ENCODE measurements at places on chromosomes 5 and 9.

GRCh38 chr9:127520941-127521918, 69.9 kb downstream of the LRSAM1 start:
- no peak for DNase-seq

DNA sequence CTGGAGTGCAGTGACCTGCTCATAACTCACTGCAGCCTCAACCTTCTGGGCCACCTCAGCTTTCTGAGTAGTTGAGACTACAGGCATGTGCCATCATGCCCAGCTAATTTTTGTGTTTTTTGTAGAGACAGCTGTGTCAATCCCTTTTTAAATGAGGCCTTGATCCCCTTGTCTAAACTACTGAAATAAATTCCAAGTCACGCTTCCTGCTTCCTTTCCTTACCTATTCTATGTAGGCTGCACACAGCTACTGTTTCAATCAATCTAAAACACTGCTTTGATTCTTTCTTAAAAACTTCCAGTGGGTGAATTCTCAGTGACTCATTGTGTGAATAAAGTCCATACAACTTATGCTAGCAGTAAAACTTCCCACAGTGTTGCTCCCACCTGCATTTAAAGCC, 2.9 kb upstream of the C7 start:
- DNase-seq, result no peak

- DNase-seq, result no peak
Observed at GRCh38 chr5:57414857-57415256, 67.8 kb downstream of the ACTBL2 start.

- DNase-seq, result no peak
Observed at GRCh38 chr5:36200513-36200912, 41.2 kb downstream of the NADK2 start.

DNA sequence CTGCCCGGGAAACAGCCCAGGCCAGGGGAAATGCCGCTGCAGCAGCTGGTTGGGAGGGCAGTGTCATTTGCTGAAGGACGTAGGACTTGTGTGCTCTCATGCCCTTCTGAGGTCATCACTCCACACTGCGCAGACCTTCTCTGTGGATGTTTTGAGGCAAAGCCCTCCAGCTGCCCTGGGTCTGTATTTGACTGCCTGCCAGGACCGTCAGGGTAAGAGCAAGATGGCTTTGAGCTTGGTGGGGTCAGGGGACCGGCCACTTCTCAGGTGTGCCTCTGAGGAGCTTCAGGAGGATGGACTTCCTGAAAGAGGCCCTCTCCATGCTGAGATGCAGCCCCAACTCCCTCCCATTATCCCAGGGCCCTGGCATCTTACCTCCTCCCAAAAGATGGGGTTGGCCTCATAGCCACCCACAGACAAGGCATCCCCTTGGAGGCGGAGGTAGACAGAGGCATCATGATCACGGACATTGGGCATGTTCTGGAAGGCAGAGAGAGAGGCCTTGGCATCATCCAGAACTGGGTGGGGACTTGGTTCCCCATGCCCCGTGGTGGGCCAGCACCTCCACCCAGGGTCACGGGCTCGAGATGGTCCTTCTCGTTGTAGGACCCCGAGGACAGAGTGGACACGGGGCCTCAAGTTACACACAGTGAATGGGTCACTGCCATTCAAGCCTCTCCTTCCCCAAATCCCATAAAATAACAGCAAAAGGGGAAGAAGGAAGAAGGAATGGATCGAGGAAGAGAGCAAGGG, 19.4 kb downstream of the SARDH start:
- DNase-seq, result no peak

DNA sequence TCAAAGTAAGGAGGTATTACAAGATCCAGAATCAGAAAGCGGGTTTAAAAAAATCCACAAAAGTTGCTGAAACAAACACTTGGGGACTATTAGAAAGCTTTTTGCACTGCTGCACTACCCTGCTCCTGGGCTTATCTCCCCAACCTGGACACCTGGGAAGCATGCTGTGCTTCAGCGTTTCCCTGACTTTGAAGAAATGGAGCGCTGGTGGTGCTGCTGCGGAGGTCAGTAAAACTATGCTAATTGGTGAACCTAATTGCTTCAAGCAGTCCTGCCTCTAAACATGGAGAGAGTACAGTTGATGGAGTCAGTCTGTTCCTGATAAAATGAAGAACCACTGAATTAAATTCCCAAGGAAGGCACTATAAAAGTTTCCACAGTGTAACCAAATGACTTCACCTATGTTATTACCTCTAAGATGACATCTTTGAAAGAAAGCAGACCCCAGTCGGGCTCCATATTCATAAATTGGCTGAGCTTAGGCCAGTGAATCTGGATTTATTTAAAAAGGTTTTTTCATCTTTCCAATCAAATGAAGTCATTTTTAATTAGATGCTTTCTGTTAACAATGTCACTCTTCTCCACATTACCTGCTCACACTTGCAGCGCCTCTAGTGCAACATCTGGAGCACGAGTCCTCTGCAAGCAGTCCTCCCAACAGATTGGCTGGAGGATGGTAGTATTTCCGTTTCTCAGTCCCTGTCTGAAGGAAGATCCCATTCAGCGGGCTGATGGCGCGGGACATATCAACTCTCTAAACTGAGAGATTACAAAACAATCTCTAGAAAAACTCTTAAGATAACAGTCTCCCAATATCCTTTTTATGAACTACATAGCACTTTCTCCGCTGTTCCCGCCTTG, 11.5 kb downstream of the NR2F1-AS1 start:
- DNase-seq, result no peak

DNA sequence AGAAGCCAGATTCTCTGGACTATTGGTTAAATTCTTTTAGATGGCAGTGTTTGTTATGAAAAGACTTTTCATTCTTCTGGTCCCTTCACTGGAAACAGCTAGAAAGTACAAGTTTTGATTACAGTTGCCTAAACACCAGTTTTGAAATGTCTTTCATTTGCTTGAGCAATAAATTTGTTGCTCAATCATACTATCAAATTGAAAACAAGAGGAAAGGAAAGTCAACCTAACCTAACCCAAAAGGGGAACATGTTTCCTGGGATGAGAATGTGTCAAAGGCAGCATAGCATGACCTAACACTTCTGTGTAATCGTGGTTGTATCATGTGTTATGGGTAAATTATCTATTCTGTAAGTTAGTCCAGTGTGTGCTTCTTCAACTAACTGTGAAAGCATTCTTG, 213.2 kb downstream of the TMC1 start:
- DNase-seq, result no peak

DNA sequence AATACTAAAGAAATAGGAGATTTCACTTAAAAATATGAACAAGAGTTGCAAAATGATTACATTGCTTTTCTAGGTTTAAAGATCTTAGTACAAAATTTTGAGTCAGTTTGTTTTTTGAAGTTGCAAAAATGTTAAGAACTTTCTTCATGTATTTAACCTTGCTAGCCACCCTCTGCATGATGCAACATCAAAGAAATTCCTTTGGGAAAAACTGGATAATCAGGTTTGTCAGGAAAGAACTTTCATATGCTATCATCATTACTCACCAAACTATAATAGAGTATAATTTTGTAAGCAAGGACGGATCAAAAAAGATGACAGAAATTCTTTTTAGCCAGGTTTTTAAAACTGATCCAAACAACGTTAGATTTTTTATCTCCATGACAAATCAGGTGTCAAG, 116.9 kb upstream of the MRPS30 start:
- DNase-seq, result no peak

DNA sequence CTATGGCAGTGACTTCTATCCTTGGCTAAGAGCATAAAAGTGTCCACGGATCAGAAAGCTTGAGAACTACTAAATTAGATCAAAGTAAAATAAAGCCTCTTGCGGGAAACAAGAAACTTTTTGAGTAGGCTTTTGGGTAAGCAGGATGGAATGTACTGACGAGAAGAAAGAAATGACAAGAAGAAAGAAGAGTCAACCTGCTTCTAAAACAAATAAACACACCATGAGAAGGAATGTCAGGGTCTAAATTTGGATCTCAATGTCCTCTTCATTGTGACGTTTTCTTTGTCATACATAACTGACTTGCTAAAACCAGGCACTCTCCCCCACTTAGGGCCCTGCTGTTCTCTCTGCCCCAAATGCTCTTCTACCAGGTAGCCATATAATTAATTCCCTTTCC, 290.1 kb upstream of the PTGER4 start:
- no peak for DNase-seq

DNA sequence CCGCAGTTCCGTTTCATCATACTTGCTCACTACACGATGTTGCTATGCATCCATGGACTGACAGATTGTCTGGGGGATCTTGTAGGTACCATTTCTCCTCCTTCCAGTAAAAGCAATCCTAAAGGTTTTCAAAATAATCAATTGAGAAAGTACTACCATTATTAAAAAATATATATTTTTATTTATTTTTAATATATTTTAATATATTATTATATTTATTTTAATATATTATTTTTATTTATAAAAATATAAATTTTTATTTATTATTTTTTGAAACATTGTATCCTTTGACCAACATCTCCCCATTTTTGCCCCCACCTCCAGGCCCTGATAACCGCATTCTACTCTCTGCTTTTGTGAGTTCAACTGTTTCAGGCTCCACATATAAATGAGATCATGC, 237.6 kb upstream of the IRX4 start:
- no peak for DNase-seq

- no peak for DNase-seq
Observed at GRCh38 chr9:84521208-84521607, 148.3 kb upstream of the NTRK2 start.

DNA sequence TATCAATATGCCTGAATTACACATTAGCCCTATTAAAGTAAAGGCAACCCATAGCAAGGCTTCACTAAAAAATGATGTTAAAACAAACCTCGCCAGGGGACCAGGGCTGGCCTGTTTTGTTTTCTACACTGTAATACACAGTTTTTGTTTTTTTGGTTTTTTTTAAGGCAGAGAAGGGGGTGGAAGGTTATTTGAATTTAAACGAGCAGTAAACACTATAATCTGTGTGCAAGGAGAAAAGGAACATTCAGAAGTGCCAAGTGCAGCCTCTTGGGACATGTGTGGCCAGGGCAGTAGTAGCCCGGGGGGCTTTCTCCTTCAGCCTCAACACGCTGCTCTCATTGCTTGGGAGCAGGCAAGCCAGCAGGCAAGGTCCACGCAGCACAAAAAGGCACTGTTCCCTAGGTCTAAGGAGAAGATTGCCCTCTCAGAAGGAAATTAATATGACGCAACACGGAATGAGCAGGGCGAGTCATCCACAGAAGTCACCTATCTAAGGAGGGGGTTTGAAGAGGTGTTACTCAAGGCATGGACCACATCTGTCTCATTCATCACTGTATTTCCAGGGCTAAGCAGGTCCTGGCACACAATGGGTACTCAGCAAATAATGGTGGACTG, 16.2 kb downstream of the SIL1 start:
- DNase-seq, result no peak

DNA sequence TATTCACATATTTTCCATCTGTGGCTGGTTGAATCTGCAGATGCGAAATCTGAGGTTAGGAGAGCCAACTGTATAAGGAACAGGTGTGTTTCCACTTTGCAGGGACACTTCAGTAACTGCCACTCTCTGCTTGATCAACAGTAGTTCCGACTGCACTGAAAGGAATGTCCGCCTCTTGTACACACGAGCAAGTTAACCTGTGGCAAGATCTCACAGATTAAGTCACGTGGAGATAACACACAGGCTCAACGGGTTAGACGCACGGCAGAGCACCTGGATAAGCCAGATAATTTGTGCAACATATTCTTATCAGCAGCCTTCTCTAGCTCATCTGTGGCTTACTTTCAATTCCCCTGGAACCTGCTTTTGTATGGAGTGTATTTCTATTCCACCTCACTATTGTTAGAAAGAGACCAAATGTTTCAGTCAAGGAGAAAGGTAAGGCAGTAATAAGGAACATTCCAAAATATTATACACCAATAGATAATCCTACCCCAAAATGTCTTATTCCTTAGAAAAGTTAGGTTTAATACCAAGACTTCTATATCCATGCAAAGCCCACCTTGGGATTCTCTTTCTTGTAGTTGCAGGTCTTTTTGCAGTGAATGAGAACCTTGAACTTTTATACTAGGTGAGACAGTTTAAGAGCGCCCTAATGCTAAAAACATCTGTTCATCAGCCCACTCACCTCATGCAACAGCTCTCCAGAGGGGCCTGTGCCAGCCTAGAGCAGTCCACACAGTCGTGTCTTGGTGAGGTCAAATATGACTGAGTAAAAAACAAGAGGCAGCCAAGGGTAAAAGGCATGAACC, 6.5 kb upstream of the C9 start:
- DNase-seq, result no peak

DNA sequence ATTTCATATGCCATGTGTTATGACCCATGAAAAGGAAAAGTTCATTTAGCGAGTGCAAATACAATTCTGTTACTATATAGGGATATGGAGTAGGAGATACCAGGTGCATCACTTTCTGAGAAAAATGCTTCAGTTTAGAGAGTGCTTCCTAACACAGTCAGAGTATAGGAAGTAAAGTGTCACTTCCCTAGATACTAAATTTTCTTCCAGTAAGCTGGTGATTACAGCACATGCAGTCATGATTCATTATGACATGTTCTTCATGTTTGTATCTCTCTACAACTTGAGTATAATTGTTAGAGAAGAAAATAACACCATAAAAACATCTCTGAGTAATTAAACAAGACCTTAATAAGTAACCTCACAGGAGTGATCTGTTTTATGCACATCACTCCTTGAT, 837.0 kb downstream of the DNAH5 start:
- DNase-seq, result no peak

GRCh38 chr9:99867968-99868367, 38.5 kb upstream of the STX17 start:
- no peak for DNase-seq

DNA sequence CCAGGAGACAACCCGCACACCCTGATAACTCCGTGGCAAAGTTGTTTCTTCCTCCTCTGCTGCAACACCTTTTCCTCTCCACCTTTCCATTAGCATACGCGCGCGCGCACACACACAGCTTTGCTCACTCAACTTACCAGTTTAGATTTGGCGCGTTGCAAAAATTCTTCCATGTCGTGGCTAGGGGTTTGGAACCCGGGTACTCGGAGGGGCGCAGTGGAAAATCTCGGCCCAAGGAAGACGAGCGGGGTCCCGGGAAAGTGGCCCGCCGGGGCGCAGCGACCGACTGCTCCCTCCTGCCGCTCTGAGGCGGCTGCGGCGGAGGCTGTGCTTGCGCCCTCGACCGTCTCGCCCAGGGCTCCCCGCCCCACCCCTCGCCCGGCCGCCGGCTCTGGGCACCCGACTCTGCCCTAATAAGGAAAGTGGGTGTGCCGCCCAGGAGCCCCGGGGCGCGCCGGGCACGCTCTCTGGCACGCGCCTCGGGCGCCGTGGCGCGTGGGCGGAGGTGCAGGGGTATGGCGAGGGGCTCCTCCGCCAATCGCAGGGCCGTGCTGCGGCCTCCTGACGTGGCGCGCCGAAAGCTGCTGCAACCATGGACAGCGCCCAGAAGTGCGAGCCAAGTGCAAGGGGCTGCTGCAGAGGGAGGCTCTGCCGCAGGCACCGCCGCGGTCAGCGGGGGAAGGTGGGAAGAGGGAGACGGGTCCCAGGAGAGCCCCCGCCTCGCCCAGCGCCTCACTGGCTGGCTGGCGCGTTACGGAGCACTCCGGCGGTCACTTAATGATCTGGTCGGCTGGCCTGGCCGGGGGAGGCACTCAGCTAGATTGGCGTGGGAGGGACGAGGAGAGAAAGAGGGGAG, at the start of gene PRUNE2:
Gene PRUNE2 (minus strand): TSS at position 324 of the 856 bp plus-strand sequence. CDS start 151 bp downstream, at position 173.
- DNase-seq, result no peak

GRCh38 chr5:34467436-34467835, 188.7 kb upstream of the RAI14 start:
- DNase-seq, result no peak

- DNase-seq, result no peak
Observed at GRCh38 chr9:135474915-135475314, 4.7 kb upstream of the PPP1R26 start.

Data from activated naive CD4-positive, alpha-beta T cell (primary cell).